ENCODE measurements at places on chromosomes 7 and 10.

DNA sequence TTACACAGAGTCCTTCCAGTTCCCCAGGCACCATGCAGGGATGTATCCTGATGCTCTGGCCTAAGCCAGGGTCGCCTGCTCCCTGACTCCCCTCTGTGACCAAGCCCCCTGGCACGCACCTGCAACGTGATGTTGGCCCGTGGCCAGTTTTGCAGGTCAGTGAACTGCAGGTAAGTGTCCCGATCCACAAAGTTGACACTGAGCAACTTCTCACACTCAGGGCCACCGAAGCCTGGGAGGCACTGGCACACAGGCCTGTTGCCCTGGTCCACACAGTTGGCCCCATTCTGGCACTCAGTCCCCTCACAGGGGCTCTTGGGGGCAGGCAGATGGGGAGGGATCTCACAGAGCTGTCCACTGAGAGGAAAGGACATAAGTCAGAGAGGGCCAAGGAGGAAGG, 174.3 kb downstream of the LCOR start:
- no peak for DNase-seq

DNA sequence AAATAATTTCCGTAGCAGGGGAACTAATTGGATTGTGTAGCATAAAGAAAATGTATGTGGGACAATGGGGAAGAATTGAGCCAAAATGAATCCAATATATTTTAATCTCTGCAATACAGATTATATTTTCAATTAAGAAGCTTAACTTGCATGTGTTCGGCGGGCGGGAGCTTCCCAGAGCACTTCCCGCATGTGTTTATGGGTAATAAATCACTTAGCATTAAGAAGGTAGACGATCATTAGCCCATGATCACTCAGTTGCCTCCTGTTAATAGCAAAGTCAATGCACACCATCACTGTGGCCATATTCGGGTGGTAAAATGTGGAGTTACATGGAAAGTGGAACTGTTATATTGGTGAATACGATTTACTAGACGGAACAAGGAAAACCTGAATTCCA, 122.9 kb upstream of the INSYN2A start:
- no peak for DNase-seq

- no peak for DNase-seq
These were observed 3.6 kb downstream of the NXPH1 start for GRCh38 chr7:8436965-8437364.

DNA sequence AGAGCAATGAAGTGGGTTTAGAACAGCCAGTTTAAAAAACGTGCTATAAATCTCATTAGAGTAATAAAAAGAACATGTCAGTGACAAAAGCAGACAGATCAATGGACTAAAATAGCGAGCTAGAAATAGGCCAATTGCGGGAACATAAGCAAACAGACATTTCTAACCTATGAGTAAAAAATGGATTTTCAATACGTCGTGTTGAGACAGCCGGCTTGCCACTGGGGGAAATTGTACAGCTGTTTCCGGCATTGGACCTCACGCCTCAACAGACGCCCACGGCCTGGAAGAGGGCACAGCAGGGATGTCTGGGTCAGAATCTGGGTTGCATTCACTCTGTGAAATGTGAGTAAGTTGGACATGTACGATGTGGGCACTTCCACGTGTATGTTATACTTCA, 92.9 kb downstream of the SVOPL start:
- no peak for DNase-seq

GRCh38 chr10:44394696-44395381, 9.9 kb upstream of the CXCL12 start:
- peak; percentile 2 for DNase-seq

DNA sequence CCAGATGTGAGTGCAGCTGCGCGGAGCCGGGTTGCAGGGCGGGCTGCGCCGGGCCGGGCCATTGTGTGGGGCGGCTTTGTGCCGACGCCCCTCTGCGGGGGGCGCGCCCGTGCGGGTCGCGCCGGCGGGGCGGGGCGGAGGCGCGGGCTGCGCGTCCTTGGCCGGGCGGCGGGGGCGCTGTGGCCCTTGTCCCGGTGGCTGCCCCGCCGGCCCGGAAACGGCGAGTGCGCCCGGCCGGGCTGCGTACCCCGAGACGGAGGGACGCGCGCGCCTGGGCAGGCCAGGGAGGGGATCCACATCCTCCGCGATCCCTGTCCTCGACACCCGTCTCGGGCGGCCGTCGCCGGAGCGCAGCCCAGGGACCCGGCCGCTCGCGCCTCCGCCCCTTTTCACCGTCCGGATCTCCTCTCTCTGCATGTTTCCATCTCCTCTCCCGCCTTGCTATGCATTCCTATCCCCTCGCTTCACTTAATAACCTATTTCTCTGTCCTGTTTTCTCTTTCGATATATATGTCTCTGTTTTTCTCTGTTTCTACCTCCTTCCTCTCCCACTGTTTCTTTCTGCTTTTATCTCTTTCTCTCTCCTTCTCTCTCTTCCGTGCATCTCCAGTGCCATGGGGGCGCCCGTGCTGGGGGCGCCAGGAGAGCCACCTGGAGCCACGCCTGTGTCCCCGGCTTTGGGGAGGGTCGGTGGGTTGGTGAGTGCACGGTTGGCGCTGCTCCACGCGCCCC, 765 bp downstream of the PFKFB3 start:
- no peak for DNase-seq

GRCh38 chr7:2049111-2049781, 183.5 kb downstream of the MAD1L1 start:
- no peak for DNase-seq

DNA sequence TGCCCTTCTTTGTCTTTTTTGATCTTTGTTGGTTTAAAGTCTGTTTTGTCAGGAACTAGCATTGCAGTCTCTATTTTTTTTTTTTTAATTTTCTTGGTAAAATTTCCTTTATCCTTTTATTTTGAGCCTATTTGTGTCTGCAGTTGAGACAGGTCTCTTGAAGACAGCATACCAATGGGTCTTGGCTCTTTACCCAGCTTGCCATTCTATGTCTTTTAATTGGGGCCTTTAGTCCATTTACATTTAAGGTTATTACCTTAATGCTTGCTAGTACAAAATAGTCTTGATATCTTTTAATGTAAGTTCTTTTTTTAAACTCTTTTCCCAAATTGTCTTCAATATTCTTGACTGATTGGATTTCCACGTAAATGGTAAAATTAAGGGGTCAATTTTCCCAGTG, 398.3 kb upstream of the CHRM2 start:
- DNase-seq = no peak

DNA sequence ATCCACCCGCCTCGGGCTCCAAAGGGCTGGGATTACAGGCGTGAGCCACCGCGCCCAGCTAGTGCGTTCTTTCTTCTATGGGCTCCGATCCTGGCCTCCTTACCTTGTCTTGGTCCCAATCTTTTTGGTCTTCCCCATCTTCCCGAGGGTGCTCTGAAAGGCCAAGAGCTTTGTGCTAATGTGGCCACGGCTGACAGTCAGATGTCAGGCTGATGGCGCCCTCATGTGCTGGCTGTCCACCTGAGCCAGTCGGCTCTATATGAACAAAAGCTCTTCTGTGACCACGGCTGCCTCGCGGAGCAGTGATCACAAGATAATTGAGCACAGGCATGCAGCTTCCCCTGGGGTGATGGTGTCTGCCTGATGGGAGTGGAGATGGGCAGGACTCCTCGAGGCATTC, 11.0 kb upstream of the AHCYL2 start:
- DNase-seq = peak; percentile 11

DNA sequence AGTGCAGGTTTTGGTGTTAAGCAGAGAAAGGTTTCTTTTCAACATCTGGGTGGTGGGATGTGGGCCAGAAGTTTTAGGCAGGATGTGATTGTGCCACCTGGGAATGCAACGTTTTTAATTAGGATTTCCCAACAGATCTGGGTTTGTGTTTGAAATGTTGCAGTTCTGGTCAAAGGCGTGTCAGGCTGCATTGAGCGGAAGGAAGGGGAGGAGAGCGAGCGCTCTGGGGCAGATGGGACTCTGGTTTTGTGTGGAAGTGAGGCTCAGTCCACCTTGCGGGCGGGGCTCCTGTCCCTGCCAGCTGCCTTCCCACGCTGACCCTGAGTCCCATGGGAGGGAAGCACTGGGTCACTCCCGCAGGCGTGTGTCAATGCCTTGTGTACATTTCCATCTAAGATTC, 767.7 kb downstream of the KCNMA1 start:
- DNase-seq = no peak

DNA sequence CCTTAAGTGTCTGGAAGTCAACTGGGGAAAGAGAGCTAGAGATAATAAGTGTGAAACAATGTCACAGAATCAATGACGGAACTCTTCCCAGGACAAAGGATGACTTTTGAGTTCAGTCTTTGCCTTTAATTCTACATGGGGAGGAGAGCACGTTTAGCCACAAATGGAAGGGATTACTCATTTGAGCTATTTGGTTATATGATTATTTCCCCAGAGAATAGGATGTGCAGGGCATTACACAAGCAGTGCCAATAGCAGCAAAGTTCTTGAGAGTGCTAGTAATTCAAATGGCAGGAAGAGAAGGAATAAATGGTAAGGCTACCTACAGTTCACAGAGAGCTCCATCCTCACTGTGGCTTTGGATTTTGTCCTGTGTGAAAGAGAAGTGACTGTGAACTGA, 6.0 kb downstream of the EGFR start:
- no peak for DNase-seq

DNA sequence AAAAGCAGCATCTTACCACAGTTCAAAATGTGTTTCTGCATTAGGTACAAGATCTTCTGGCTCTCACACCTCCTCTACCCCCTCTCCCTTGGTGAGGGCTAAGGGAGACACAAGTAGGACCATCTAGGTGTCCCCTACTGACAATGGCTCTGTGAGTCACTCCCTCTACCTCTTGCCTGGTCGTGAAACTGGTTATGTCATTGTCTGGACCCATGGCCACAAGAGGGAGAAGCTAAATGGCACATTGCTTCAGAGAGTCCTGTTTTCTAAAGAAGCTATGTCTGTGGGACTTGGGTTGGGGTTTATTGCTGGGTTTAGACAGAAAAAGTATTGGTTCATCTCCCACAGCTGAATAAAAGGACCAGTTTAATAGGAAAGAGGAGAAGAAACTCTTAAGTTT, 4.0 kb upstream of the PLXNA4 start:
- DNase-seq = no peak

DNA sequence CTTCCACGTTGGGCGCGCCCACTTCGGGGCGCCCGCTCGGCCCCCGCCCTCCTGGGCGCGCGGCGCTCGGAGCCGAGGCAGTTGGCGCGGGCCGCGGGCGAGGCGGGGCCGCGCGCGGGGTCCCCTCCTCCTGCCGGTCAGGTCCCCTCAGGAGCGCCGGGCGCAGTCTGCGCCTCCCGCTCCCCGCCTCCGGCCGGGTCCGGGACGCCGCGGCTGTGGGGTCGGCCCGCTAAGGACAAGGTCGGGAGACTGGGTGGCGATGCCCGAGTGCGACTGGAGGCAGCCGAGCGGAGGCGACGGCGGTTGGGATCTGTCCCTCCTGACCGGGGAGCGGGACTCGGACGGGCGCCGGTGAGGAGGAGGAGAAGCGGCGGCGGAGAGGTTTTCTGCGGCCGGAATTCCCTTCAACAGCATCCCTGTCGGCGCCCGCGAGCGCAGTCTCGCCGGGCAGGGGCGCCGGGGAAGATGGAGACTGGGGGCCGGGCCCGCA, at the start of gene ATRNL1:
Gene ATRNL1, plus strand, starts transcription at position 80 of the 490 bp plus-strand sequence. Its CDS starts 386 bp downstream, at position 466.
- no peak for DNase-seq

DNA sequence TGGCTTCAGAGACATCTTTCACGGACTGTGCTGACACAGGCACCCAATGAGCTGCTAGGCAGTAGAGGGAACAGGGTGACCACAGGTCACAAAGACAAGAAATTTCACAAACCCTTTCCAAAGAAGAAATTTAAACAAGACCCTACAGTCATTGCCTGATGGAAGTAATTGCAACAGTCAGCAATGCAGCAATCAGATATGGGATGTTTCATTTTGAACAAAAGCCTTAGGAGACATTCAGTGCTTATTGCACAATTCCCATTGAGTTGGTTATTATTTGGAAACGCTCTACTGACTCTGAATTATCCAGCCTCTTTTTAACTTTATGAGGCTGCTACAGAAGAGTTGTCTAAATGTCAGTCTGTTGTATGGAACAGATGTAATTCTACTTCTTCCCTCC, 85.5 kb downstream of the ETV1 start:
- no peak for DNase-seq

GRCh38 chr10:58642916-58643428, 130.3 kb downstream of the BICC1 start:
- no peak for DNase-seq

DNA sequence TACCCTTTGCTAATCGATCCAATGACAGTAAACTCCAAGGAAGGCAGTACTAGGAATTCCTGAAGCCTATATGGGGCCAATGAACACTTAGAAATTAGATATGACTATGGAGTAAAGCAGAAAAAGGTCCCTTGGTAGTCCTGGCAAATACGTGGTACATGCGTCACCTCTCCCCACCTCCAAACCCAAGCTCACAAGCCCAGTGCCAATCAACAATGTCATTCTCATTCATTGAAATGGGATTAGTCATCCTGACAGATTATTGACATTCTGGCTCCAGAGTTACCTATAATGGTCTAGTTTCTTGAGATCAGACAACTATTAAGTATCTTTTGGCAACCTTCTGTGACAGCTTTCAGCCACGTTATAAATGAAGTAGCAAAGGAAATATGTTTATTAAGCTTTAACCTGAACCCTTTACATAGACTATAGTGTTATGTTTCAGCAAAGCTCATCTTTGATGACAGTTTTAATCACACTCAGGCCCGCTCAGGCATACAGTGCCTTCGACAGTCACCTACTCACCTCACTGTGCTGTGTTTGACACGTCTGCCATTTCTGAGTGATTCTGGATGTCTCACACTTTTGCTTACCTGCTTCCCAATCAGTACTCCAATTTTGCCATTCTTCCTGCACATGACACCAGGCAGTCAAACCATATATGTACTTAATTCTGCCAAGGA, 69.6 kb upstream of the ADO start:
- DNase-seq = no peak

- no peak for DNase-seq
These were observed 27.7 kb upstream of the PRKCQ start for GRCh38 chr10:6607778-6608177.

DNA sequence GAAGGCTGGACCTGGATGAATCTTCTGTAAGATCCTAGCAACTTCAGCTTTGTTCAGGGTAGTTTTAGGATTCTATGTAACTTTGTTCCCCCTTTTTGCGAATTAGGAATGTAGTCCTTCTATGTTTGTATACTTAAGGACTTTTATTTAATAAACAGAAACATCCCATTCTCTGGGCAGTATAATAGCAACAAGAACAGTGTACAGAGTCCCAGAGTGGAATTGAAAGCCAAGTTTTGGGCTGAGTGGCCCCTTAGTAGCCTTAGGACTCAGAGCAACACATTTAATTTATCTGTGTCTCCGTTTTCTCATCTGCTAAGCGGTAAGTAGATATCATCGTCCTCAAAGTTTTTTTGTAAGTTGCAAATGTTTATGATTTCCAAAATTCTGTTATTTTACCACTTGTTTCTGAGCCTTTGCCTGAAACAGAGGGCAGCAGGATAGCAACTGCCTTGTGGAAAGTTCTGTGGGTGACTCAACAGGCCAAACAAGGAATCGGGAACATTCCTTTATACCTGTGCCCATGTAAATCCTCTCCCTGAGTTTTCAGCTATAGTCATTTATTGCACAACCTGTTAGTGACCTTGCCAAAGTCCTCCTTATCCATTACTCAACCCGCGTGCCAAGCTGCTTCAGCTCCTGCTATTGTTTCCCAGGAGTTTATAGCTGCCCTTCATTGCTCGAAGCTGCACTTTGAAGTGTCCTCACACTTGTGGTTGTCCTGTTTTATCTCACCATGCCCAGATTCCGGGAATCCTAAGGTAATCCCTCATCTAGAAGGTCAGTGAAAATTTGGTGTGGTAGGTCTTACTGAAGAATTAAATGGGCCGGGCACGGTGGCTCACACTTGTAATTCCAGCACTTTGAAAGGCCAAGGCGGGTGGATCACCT, 199.1 kb upstream of the AHR start:
- DNase-seq = no peak

- no peak for DNase-seq
These were observed 7.8 kb downstream of the ICA1 start for GRCh38 chr7:8254215-8254614.

GRCh38 chr7:46525876-46526275, 604.8 kb upstream of the IGFBP3 start:
- no peak for DNase-seq

All from DMS 273 treated with DMSO at 0.1 percent for 48 hours (cell line).